ENCODE measurements at places on chromosomes 16 and 17.

DNA sequence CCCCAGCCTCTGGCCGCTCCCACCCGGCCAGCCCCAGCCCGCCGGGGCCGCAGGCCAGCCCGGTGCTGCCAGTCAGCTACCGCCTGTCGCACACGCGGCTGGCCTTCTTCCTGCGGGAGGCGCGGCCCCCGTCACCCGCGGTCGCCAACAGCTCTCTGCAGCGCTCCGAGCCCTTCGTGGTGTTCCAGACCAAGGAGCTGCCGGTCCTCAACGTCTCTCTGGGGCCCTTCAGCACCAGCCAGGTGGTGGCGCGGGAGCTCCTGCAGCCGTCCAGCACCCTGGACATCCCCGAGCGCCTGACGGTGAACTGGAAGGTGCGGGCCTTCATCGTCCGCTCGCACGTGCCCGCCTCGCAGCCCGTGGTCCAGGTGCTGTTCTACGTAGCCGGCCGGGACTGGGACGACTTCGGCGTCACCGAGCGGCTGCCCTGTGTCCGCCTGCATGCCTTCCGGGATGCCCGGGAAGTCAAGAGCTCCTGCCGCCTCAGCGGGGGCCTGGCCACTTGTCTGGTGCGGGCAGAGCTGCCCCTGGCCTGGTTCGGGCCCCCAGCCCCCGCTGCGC, 46.8 kb downstream of the TMEM132E start:
- no peak for DNase-seq

GRCh38 chr17:3683054-3683511, 12.9 kb downstream of the P2RX5 start:
- peak; percentile 38 for DNase-seq

DNA sequence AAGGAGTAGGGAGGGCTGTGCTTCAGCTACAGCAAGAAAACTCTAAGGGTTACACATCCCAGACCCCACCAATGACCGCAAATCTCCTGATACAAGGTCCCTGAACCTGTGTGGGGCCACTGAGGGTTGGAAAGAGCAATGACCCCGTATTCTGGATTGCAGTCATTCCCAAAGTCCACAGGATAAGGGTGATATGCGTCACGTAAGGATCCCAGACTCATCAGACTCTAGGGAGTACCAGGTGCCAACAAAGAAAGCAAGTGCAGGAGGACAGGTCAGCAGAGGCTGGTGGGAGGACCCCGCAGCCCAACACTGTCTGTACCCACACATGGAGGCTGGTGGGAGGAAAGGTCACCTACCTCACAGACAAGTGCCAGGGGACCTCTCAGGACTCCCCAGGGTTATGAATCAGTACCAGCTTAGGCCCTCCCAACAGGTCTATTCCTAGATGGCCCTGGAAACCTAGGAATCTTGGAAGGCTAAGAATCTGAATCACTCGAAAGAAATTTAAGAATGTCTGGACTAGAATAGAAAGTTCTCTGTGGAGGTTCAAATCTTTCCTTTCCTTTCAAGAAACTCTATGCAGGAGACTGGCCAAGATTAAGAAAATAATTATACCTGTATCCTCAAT, 16.2 kb downstream of the PITPNA start:
- DNase-seq = no peak

GRCh38 chr16:86634292-86634691, 55.9 kb downstream of the FOXL1 start:
- DNase-seq = no peak

GRCh38 chr16:81478876-81479511, 34.4 kb downstream of the CMIP start:
- DNase-seq = no peak

GRCh38 chr16:27772093-27772825, 222.3 kb downstream of the KATNIP start:
- no peak for DNase-seq

DNA sequence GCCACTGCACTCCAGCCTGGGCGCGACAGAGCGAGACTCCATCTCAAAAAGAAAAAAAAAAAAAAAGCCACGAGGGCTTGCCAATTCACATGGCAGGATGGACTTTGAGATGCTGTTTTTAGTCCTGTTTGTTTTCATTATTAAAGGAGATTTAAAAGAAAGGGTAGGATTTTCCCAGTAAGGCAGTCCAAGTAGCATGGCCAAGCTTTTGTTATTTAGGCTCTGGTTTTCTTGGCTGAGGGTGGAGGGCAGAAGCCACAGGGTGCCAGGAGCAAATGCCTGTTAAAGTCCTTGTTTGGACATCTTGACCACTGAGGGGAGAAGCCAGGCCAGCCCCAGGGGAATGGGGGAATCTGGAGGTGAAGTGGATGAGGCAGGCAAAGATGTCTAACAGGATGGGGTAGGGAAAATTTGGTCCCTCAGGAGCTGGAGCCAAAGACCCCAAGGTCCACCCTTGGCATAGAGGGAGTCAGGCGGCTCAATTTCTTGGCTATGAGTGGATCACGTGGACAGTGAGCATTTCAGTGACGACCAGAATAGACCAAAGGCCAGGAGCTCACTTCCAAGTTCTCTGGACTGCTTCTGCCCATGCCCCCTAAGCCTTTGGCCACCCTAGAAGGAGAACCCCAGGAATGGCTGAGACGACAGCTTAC, 20.8 kb upstream of the PLLP start:
- no peak for DNase-seq

- no peak for DNase-seq
Observed at GRCh38 chr16:5561800-5562199, 464.2 kb upstream of the EEF2KMT start.

- no peak for DNase-seq
Observed at GRCh38 chr17:53193044-53193443, 629.7 kb upstream of the KIF2B start.

- no peak for DNase-seq
Observed at GRCh38 chr16:17420816-17421215, 49.9 kb downstream of the XYLT1 start.

- DNase-seq = no peak
Observed at GRCh38 chr17:4672055-4672630, 30.7 kb upstream of the ALOX15 start.

GRCh38 chr17:49707246-49707607, 537 bp downstream of the SLC35B1 start:
- DNase-seq = no peak

- no peak for DNase-seq
Observed at GRCh38 chr16:49526860-49527365, 153.3 kb downstream of the C16orf78 start.
